HL-60 (cell line): ENCODE measurements at places on chromosomes 13 and 19.
A peak's percentile ranks its signal among the peaks of the same experiment; 100 is the strongest.

- peak; percentile 62 for DNase-seq
Observed at GRCh38 chr19:55647732-55648584, at the start of gene CCDC106. Gene CCDC106, plus strand, starts transcription at chr19:55648212. Its CDS starts 835 bp downstream, at chr19:55649047.

GRCh38 chr19:49200238-49200862, 42.8 kb downstream of the TRPM4 start:
- no peak for DNase-seq

GRCh38 chr13:40585911-40586471, 80.5 kb downstream of the FOXO1 start:
- DNase-seq = no peak

- DNase-seq = peak; percentile 5
Observed at GRCh38 chr19:36837176-36837905, 846 bp downstream of the ZNF790 start.

DNA sequence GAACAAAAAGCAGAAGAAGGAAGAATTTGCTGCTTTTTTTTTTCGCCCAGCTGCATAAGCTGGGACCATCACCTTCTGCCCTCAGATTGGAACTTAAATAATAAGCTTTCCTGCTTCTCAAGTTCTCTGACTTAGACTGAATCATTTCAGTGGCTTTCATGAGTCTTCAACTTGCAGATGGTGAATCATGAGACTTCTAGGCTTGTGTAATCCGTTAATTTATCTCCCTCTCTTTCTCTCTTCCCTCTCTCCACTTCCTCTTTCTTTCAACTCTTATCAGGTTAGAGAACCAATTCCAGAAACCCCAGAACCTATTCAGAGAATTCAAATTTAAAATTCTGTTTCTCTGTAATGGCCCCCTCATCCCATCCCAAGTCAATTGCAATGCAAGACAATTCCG, 1153.7 kb downstream of the PCDH9 start:
- DNase-seq = peak; percentile 70

DNA sequence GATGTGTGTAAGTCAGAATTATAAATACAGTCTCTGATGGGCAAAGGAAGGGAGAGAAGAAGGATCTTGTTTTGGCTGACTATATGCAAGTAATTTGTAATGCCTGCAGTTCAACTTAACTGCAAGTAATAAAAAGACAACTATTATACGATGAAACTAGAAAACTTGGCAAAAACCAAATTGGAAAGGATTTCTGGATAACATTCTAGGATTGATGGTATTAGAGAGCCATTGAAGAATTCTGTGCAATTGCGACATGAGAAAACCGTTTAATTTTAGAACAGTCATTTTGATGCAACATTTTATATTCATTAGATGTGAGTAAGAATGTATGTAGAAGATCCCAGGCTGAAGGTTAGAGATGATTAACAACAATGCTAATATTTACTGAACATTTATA, 1334.1 kb downstream of the EFNB2 start:
- DNase-seq = no peak

DNA sequence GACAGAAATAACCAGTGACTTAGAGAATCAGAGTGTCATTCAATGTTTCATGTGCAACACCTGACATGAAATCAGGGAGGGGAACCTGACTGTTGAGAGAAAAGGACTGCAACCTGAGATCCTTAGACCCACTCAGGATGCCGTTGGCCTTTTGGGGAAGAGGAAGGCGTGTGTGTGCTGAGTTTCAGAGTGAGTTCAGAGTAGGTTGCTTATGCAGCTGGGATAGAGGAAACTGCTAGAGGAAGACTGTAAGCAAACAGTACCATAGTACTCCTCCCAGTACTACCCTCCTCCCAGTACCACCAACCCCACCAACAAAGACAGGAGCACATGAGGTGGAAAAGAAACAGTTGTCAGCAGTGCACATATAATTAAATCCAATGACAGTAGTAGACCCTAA, 63.7 kb downstream of the KL start:
- DNase-seq = no peak

- no peak for DNase-seq
Observed at GRCh38 chr13:44363631-44364344, 9.8 kb upstream of the SERP2 start.

DNA sequence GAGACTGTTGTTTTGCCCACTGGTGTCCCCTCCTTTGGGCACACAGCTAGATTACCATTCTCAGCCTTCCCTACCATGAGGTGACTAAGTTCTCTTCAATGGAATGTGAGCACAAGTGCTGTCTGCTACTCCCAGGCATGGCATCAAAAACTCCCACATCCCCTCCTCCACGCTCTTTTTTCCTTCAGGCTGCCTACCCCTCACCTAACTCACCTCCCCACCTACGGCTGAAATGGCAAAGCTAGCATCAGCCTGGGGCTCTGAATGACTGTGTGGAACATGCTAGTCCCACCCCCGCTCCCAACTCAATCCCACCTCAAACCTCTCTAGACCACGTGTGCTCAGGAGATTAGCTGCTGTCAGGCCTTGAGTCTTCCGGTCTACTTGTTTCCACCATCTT, 512.2 kb downstream of the DIAPH3 start:
- DNase-seq = no peak

DNA sequence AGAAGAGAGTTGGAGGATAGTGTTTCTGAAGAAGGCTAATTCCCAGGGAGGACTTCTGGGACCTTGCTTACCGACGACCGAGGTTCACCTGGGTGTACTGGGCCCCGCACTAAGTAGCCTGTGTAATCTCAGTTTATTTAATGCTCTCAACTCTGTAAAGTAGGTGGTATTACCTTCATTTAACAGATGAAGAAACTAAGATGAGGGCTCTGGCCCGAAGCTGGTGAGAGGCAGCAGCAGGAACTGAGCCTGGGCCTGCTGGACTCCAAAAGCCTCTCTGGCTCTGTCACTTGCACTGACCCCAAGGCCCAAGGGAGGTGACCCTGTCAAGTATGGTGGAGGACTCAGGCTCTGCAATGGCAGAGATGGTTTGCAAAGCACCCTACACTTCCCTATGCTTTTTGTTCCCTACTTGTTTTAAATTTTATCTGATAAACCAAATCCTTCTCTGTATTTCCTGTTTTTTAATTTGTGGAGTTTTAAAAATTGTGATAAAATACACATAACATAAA, 50.6 kb downstream of the GGACT start:
- DNase-seq = no peak

DNA sequence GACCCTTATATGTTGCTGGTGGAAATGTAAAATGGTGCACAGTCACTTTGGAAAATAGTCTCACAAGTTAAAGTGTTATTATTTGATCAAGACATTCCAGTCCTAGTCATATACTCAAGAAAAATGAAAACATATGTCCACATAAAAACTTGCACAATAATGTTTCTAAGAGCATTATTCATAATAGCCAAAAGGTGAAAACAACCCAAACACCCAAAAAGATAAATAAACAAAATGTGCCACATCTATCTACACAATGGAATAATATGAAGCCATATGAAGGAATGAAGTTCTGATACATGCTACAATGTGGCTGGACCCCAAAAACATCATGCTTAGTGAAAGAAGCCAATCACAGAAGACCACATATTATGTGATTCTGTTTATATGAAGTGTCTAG, 14.4 kb upstream of the AKAP8 start:
- no peak for DNase-seq

DNA sequence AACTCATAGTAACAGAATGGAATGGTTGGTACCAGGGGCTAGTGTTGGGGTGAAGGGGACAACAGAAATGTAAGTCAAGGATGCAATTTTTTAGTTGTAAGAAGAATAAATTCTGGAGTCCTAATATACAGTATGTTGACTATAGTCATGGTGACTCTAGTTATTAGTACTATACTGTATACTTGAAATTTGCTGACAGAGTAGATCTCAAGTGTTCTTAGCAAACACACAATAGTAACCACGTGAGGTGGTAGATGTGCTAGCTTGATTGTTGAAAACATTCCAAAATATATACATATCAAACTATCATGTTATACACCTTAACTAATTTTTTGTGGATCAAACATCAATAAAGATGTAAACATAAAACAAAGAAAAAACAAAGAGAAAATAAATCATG, 1345.1 kb upstream of the PCDH20 start:
- no peak for DNase-seq

DNA sequence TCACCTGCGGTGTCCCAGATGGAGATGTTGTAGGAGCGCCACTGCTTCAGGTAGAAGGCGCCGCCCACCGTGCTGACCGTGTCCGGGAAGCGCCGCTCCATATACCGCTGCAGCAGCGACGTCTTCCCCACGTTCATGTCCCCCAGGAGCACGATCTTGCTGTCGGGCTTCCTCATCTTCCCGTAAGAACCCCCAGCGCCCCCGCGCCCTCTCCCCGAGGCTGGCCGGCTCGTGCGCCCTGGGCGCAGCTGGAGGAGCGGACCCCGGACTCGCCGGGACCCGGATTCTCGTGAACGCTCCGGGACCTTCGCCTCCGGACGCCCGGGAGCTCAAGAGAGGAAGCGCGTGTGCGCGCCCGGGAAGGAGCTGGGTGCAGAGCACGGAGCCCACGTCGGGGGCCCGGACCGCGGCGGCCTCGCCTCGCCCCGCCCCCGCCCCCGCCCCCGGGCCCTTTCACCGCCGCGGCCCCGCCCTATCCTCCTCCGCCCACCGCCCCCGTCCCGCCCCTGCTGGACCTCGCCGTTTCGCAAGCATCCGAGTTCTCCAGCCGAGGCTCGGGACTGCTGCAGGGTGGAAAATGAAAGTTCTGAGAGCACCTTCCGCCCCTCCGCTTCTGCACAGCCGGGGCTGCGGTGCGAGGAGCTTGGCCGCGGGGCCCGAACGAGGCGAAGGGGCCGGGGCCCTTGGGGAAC, at the start of gene RAB20:
RAB20 (minus strand) TSS at position 379 of the 692 bp plus-strand sequence; CDS start at position 176, 203 bp downstream.
- peak; percentile 96 for DNase-seq

GRCh38 chr19:33562636-33563035, 41.0 kb upstream of the PEPD start:
- DNase-seq = no peak

- no peak for DNase-seq
Observed at GRCh38 chr19:1070931-1071791, 4.2 kb downstream of the ARHGAP45 start.

DNA sequence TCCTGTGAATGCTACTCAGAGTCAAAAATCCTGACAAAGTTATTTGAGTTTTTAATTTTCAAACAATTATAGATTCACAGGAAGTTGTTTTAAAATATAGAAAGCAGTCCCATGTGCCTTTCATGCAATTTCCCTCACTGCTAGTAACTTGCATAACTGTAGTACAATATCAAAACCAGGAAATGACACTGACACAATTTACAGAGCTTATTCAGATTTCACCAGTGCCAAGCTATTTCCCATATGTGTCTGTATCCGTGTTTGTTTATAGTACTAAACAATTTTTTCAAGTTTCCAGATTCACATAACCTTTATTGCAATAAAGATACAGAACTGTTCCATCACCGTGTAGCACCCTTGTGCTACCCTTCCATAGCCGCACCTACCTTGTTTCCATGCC, 934.6 kb downstream of the PCDH17 start:
- no peak for DNase-seq

DNA sequence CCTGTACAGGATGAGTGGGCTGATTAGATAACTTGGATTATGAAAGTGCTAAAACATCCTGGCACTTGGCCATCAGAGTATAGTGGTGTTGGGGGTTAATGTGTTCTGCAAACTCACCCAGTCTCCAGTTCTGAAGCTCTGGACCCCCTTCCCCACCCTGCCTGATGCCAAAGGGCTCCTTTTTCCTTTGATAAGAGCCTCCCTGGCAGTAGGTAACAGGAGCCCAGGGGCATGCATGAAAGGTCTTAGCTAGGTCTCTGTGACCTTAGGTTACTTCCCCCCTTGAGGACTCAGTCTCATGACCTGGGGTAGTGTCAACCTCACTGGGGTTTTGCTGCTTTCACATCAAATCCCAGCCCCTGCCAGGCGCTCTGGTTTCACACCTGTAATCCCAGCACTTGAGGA, 2.5 kb downstream of the RPS28 start:
- DNase-seq = no peak

- DNase-seq = no peak
Observed at GRCh38 chr19:18264971-18265540, 9.2 kb downstream of the IQCN start.

- no peak for DNase-seq
Observed at GRCh38 chr13:93446238-93446637, 219.6 kb downstream of the GPC6 start.

DNA sequence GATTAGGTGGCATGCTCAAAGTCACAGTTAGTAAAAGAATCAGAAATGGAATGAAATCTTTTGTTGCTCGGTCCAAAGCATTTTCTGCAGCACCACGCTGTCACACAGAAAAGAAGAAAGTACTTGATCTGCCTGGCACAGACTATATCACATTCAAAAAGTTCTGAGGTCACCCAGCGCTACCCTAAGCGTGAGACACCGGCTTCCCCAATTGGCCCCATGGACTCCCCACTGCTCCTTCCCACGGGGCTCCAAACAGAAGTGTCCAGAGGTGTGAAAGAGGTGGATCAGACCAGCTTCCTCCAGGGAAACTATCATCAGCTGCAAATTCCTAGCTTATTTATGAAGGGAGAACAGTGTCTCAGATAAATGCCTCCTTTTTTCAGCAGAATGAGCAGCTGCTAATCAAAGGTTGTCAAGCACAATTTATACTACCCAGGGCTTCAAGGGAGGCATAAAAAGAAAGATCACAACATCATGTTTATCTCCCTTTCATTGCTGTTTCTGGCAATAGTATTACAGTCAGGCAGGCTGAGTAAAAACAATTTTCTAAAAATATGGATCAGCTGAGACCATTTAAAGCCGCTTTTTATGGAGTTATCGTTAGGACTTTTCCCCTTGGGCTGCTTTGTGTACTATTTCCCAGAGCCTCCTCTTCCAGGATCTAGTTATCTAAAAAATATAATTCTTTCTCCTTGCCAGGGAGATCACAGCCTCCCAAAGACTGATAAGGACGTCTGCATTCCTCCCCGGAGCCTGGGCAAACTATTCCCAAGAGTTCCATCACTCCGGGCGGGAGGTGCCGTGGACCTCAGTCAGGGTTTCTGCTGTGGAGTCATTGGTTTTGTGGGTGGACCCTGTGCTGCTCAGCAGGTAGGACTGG, 208.0 kb downstream of the LHFPL6 start:
- DNase-seq = no peak

DNA sequence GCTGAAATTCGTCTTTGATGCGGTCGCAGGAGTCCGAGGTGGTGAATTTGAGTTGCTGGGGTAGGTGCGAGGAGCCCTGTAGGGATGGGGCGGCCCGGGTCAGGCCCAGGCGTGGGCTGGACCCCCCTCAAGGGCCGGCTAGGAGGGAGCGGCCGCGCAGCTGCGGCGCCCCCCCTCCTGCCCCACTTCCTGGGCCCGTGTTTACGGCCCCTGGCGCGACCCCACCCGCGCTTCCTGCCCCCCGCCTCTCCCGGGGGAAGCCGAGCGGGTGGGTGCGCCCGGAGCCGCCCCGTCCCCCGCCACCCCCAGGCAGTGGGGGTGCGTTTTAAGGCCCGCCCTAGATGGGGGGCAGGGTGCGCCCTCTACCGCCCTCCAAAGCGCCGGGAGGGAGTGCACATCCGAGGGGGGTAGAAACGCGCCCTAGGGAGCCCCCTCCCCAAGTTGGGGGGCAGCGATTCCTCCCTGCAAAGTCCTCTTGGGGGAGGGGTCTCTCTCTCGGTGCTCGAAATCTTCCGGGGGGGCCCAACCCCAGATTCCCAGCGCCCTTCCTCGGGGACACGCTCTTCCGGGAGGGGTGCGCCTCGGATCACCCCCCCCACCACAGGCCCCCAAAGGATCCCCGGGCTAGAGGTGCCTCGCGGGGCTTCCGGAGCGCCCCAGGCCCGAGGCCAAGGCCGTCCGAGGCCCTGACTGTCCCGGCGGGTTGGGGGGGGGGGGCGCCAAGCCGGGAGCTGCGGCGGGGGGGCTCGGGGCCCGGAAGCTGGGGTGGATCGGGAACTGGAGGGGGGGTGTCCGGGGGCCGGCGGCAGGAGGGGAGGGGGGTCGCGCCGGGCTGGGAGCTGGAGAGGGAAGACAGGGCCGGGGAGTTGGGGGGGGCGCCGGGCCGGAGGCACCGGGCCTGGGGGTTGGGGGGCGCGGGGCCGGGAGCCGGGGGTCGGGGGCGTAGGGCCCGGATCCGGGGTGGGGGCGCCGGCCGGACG, 823 bp downstream of the TLE5 start:
- DNase-seq = no peak
